Suppressor macrophage (primary cell): ENCODE measurements at places on chromosomes 16 and 17.

DNA sequence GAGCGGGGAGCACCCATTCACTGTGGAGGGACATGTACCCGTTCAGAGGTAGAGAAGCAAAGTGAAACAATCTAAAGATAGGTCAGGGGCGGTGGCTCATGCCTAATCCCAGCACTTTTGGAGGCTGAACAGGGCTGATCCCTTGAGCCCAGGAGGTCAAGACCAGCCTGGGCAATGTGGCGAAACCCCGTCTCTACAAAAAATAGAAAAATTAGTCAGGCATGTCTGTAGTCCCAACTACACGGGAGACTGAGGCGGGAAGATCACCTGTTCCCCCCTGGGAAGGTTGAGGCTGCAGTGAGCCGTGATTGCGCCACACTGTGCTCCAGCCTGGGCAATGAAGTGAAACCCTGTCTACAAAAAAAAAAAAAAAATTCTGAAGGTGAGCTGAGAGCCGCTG, 21.7 kb downstream of the MYL4 start:
- no peak for DNase-seq

DNA sequence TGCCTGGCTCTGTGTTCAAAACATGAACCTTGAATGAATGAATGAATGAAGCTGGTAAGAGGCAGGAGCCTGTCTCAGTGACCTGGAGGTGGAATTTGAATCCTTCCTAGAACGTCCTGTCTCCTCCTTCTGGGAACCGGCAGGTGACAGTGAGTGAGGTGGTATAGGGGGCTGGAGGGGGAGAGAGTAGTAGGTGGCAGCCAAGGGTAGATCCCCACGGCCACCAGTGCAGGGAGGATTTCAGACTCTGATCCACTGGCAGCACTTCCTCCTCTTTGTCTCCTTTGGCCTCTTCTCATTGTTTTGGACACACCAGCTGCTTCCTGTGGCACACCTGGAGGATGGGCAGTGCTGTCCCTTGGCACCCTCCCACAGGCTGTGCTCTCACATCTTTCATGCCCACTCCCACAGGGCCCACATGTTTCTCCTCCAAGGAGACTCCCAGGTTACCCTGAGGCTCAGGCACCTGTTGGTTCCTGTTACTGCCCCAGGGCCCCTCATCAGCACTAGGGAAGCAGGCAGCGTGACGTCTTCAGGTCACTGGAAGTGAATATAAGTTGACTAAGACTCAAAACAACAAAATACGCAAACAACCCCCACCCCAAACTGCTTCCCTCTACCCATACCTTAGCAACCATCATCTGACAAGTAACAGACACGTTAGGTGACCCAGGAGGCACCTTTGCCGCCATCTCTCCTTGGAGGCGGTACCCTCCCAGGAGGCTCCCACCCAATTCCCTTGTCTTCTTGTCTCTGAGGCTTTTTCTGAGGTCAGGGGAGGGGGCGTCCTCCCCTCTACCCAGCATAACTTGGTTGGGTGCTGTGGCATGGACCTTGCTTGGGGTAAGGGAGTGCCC, 84.6 kb downstream of the N4BP1 start:
- no peak for DNase-seq

- peak; percentile 79 for DNase-seq
Observed at GRCh38 chr16:84730406-84731106, 30.8 kb downstream of the USP10 start.

- peak; percentile 36 for DNase-seq
Observed at GRCh38 chr17:27956601-27957445, 63.7 kb upstream of the LYRM9 start.
